ENCODE measurements at places on chromosomes 1 and 21.

DNA sequence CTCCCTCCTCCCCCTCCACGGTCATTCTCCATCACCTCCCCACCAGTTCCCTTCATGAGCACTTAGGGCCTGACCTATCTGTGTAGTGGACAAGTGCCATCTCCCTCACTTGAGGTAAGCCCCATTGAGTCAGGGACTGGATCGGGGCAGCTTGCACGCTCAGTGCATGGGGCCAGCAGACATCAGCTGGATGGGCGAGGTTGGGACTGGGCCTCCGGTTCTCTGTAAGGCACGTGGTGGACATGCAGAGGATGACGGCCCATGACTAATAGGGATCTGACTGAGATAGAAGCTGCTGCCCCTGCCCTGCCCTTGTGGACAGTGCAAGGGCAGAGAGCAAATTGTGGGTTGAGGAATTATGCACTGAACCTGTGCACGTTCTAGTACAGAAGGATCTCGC is 120.4 kb upstream of the C1orf174 start:
- no peak overlapping the region for H3K4me3 ChIP-seq
- peaks cover 1% of the 10 kb centered on the region for H3K36me3 ChIP-seq
- peaks cover 32% of the 10 kb centered on the region for H3K27me3 ChIP-seq

GRCh38 chr1:245835386-245835785 is 671.7 kb downstream of the SMYD3 start:
- H3K27ac ChIP-seq, result no peak overlapping the region
- no peaks in the 10 kb centered on the region for H3K4me1 ChIP-seq
- H3K36me3 ChIP-seq, result peaks cover 3% of the 10 kb centered on the region
- no peak overlapping the region for H3K4me3 ChIP-seq

DNA sequence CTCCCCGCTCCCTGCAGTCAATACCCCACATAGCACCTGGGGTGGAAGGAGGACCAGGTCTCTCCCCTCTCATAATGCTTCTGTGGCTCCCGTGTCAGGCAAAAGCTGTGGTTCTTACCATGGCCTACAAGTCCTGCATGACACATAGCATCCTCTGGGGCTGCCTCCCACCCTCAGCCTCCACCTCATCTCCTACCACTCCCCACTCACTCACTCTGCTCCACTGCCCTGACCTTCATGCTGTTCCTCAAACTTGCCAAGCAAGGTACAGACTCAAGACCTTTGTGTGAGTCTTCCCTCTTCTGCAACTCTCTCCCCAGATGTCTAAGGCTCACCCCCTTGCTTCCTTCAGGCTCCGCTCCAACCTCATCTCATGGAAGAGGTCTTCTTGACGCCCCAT is 28.0 kb upstream of the VANGL1 start:
- no peaks in the 10 kb centered on the region for H3K4me1 ChIP-seq
- H3K27ac ChIP-seq, result no peak overlapping the region
- H3K36me3 ChIP-seq, result no peaks in the 10 kb centered on the region
- H3K4me3 ChIP-seq, result no peak overlapping the region
- no peak for DNase-seq

- DNase-seq, result no peak
- H3K27me3 ChIP-seq, result peaks cover 34% of the 10 kb centered on the region
- H3K27ac ChIP-seq, result no peak overlapping the region
- no peak overlapping the region for H3K4me3 ChIP-seq
These were observed 16.3 kb upstream of the CDK18 start for GRCh38 chr1:205488074-205488723.
